DMS153 (cell line): ENCODE measurements at places on chromosomes 1 and 21.
A peak's percentile ranks its signal among the peaks of the same experiment; 100 is the strongest.

- DNase-seq, result no peak
Observed at GRCh38 chr1:241145881-241146280, 211.1 kb downstream of the RGS7 start.

GRCh38 chr1:247332215-247332622 lies 552 bp upstream of the ZNF496 start:
- DNase-seq, result peak; percentile 38

- no peak for DNase-seq
Observed at GRCh38 chr1:194533641-194534040, 1347.2 kb upstream of the B3GALT2 start.

GRCh38 chr1:14940285-14940870 lies 213.2 kb upstream of the TMEM51 start:
- no peak for DNase-seq

DNA sequence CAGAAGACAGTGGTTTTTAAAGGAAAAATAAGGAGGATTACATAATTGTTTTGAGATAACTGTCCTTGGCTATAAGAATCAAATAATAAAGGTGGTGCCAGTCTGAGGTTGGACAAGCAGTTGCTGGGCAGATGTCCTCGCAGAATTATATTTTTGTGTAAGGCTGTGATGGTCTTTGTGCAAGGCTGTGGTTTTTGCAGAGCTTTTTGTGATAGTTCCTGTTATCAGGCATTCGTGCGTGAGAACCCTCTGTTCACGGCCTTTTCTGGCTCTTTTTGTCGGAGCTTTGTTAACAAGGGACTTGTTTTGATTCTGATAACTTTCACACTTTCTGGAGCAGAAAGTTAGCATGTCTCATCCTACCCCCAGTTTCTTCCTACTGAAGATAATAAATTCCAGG lies 33.4 kb downstream of the SH3BP5L start:
- DNase-seq, result no peak

GRCh38 chr1:80987824-80988223 lies 812.9 kb upstream of the ADGRL2 start:
- DNase-seq, result no peak

GRCh38 chr1:206559672-206559995 lies 52.3 kb downstream of the RASSF5 start:
- DNase-seq, result no peak

GRCh38 chr1:15056515-15057285 lies 96.8 kb upstream of the TMEM51 start:
- no peak for DNase-seq

DNA sequence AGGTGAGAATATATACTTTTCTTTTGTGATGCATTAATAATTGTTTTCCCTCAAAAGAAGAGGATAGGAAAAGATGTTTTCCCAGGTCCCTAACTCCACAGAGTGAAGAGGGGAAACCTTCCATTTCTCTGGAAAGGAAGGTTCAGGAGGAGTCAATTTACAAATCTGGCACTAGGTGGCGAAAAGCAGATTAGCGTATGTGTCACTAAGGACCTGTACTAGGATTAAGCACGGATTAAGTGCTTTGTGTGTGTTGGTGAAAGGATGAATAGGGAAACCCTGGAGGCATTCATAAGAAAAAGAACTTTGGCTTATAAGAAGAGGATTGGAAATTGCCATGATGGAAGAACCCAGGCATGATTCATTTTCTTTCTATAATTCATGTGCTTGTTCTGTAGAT lies 410.1 kb upstream of the PLXNA2 start:
- no peak for DNase-seq

DNA sequence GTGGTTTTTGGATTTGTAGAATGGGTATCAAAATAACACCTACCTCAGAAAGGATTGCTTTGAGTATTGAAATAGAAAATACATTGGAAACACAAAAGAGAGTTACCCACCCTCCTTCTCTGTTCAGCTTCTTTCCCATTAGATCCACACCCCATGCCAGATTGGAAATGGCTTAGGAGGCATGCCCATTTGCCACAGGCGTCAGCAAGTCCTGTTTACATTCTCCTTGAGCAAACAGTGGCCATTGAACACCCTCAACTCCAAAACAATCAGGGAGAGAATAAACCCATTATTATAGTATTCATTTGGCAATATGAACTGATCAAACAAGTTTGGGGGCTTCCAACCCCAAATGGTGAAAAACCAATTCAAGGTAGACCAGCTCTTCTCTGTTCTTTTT lies 2.4 kb downstream of the ELAPOR1 start:
- DNase-seq, result peak; percentile 93

GRCh38 chr1:200896531-200897196 lies 2.0 kb downstream of the INAVA start:
- DNase-seq, result no peak

- no peak for DNase-seq
Observed at GRCh38 chr1:206854401-206855129, 10.9 kb upstream of the IL20 start.

GRCh38 chr1:236147521-236148469 lies 5.5 kb downstream of the GPR137B start:
- no peak for DNase-seq

DNA sequence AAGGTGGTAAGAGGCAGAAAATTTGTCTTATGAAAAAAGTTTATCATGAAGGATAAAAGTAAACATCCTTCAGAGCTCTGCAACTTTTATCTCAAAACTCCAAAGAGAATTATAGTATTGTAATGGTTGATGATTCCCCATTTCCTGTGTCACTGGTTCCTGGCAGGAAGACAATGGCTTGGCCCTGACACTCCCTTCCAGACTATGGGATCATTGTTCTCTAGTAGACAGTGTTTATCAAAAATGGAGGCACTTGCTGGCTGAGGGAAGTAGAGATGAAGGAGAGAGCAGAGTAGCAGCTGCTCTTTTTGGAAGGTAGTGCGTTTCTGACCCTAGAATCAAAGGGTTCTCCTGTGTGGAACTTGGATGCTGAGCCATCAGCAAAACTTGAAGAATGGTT lies 145.9 kb upstream of the ATP1B1 start:
- DNase-seq, result peak; percentile 29

DNA sequence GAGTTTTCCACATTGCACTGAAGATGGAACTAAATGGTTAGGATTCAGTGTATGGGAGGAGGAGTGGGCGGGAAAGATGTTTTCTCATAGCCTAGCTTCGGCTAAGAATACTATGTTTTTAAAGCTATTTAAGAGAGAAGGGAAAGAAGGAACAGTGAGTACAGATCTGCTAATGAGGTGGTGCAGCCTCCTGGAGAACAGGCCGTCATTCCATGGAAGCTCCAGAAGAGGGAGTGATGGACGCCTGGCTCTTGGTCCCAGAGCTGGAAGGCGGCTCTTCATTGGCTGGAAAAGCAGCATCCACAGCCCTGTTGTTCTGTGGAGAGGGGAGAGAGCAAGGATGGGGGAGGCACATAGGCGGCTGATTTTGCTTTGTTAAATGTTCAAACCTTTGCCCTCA lies 6.9 kb downstream of the CAMK1G start:
- no peak for DNase-seq

GRCh38 chr1:119960501-119960900 lies 64.2 kb upstream of the ADAM30 start:
- DNase-seq, result no peak

GRCh38 chr1:206534552-206534951 lies 27.2 kb downstream of the RASSF5 start:
- no peak for DNase-seq

DNA sequence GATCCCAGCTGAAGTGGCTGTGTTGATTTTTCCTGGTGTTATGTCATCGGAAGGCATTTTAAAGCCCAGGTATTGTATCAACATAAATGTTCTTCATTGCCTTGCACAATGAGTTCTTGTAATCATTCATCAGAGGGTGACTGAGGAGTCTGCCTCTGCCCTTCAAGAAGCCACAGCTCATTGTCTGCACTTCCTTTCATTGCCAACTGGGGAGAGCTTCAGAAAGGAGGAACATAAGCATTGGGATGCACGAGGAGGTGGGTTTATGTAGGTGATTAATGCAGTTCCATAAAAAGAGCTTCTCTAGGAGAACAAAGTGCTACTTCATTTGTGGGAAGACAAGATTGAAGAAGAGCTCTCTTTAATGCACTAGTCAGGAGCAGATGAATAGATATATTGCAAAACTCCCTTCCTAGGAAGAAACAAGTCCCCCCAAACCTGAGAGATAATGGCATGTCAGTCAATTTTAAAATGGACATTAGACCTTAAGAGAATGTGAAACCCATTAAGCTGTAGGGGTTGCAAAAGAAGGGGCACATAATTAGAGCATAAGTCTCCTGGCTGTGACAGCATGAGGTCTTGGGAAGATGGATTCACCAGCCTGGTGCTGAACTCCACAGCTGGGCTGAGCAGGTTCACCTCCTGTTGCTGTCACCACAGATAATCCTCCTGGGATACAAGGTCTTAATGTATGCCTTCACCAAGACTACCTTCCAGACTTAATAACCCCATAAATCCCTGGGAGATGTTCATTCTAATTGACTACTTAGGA lies 124.6 kb downstream of the BACH1 start:
- DNase-seq, result no peak

GRCh38 chr1:169708647-169709046 lies 2.8 kb downstream of the SELL start:
- DNase-seq, result no peak

- no peak for DNase-seq
Observed at GRCh38 chr1:48402599-48402998, 69.4 kb downstream of the SPATA6 start.

DNA sequence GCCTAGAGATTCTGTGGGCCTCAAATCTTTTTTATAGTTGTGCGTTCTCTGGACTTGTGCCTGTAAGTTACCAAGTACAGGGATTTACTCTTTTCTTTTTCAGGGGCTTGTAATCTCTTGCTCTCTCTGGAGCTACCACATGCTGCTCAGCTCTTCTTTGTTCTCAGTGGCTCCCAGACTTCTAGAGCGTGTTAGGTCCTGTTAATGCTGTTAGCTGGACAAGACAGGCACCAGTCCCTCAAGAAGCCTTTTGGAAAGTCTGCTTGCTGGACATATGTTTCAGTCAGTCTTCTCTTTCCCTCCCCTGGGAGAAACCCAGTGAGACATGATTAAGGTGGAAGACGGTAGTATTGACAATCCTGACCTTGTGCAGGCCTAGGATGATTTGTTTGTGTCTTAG lies 29.4 kb downstream of the KCNK2 start:
- no peak for DNase-seq

GRCh38 chr1:167467126-167467710 lies 51.1 kb downstream of the CD247 start:
- no peak for DNase-seq

- no peak for DNase-seq
Observed at GRCh38 chr1:26583646-26584485, 54.3 kb downstream of the RPS6KA1 start.

GRCh38 chr1:203661572-203661971 lies 34.9 kb downstream of the ATP2B4 start:
- DNase-seq, result no peak

DNA sequence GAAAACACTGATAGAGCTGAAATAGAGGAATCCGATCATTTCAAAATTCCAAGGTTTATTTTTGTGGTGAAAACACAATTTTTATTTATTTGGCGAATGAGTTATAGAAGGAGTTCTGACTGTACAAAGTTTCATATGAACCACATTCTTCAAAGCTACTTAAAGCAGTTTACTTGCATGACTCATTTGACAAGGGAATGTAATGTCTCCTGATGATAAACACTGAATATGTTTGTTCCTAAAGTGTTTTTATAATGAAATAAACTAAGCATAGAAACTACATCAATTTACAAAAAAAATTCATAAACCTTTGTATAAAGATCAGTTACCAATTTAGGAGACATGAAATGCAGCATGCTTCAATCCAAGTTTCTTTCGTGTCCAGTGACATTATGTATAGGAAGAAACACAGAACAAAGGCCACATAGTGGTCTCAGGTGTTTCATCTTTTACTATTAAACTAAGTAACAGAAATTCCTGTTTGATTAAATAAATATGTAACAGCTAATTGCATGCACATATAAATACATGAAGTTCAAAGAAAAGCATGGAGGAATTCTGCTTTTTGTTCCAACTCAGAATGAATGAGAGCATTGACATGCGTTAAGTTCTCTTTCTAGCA lies 2.5 kb downstream of the PRKACB start:
- DNase-seq, result no peak

DNA sequence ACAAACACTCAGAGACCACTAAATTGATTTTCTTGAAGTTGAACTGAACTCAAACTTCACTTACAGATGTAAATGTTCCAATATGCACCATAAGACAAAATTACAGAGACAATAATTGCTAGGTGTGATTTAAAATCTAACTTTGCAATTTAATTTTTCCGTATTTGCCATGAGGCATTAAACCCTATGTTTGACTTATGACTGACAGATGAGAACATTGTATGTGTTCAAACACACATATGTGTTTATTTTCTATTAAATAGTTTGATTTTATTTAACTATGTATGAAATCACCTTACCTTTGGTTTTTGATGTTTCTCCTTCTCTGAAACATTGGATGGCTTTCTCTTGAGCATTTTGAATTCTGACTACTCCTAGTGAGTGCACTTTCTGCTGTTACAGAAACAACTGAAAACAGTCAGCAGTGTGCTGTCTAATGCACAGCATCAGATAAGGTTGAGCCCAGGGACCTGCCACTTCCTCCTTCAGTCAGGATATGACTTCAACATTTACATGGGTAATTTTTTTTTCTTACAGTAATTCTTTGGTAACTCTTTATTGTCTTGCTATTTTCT lies at the start of gene SAMSN1:
TSS of gene SAMSN1 (minus strand) at position 410 of the 575 bp plus-strand sequence. CDS start at position 356, 54 bp downstream.
- DNase-seq, result no peak

- no peak for DNase-seq
Observed at GRCh38 chr1:9689971-9690381, 38.4 kb downstream of the PIK3CD start.

DNA sequence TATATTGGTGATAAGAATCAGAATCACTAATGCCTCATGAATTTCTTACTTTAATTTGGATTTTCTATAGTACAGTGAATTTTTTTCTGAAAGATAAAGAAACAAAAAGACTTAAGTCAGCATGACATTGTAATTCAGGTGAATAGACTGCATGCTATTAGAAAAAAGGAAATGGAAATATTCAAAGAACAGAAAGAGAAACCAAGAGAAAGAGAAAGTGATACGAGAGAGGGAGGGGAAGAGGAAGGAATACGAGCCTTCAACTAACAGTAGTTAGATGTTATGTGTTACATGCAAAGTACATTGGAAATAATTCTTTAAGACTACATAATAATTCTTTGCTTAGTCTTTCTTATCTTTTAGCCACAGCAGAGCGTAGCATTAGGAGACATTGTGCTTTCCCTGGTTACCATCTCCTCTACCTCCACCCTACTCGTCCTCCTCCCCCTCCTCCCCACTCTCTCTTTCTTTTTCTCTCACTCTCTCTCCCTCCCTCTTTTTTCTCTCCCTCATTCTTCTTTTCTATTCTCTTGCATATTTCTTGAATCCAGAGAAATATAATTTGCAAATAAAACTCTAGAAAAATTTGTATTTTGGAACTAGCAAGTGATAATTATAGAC lies 46.4 kb upstream of the ADGRL4 start:
- DNase-seq, result no peak

DNA sequence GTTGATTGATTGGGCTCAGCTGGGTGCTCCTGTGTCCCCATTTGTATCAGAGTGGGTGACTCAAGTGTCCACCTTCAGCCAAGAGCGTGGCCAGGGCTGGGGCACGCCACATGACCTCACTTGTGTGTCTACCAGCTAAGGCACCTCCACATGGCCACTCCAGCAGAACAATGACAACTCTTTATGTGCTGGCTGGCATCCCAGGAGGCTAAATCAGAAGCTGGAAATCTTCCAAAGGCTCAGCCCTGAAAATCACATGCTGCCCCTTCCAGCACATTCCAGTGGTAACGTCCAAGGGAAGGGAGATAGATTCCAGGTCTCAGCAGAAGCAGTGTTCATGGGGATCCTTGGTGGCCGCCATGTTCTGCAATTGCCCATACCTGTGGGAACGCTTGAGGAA lies 585.5 kb downstream of the AJAP1 start:
- no peak for DNase-seq

GRCh38 chr1:37930246-37931101 lies 16.4 kb downstream of the INPP5B start:
- DNase-seq, result no peak
